ENCODE measurements at places on chromosomes 12 and 14.

- DNase-seq = no peak
These were observed 22.7 kb downstream of the OTX2 start for GRCh38 chr14:56787530-56787929.

DNA sequence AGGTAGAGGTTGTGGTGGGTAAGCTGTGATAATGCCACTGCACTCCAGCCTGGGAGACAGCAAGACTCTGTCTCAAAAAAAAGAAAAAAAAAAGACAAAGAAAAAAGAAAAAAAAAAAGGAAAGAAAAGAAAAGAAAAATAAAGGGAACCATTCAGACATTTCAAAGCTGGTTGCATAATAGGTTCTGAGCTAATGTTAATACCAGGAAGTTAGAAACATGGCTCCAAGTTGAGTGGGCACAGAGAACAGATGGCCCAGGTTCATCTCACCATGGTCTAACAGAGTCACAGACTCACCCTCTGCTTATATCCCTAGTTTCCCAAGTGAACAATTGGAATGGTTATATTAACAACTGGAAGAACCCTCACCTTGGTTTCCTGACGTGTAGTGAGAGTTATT is 17.4 kb upstream of the ZDHHC17 start:
- DNase-seq = no peak

DNA sequence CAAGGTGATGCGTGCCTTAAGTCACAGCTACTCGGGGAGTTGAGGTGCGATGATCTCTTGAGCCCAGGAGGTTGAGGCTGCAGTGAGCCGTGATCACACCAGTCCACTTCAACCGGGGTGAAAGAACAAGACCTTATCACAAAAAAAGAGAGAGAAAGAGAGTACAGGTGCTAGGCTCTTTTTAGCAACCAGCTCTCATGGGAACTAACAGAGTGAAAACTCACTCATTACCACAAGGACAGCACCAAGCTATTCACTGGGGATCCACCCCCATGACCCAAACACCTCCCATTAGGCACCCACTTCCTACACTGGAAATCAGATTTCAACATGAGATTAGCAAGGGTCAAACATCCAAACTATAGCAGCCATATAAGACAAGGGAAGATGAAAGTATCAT is 164.2 kb downstream of the NDUFA12 start:
- no peak for DNase-seq

- no peak for DNase-seq
These were observed 147.4 kb upstream of the FOXN3 start for GRCh38 chr14:89564286-89564957.

DNA sequence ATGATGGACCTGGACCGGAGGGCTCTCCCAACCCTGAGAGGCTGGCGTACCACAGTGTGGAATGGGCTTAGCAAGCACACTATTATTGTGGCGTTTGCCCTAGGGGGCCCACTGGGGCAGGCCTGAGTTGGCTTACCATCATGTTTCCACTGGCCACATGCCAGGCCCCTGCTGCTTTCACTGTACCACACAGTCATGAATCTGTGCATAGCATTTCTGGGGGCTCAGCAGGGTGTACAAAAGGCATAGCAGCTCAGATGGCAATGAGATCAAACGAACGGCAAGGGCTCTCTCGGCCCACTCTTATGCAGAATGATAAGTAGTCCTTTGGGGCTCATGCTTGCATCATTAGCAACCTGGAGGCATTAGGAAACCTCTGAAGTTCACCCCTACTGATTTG is 137.0 kb upstream of the HIF1A start:
- DNase-seq = no peak

GRCh38 chr12:121787063-121788025 is 6.1 kb downstream of the RHOF start:
- no peak for DNase-seq

DNA sequence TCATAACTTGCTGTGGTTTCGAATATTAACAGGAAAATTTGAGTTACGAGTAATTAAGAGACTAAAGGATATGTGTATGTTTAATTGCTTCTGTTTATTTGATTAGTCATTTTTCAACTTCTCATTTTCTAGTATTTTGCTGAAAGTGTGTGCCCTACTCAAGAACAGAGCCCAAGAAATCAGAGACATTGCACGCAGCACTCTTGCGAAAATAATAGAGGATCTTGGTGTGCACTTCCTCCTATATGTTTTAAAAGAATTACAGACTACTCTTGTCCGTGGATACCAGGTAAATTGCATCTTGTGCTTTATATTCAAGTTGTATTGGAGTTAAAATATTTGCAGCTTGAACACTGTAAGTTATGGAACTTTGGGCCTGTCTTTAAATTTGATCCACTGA is 50.8 kb downstream of the ARL1 start:
- DNase-seq = no peak

DNA sequence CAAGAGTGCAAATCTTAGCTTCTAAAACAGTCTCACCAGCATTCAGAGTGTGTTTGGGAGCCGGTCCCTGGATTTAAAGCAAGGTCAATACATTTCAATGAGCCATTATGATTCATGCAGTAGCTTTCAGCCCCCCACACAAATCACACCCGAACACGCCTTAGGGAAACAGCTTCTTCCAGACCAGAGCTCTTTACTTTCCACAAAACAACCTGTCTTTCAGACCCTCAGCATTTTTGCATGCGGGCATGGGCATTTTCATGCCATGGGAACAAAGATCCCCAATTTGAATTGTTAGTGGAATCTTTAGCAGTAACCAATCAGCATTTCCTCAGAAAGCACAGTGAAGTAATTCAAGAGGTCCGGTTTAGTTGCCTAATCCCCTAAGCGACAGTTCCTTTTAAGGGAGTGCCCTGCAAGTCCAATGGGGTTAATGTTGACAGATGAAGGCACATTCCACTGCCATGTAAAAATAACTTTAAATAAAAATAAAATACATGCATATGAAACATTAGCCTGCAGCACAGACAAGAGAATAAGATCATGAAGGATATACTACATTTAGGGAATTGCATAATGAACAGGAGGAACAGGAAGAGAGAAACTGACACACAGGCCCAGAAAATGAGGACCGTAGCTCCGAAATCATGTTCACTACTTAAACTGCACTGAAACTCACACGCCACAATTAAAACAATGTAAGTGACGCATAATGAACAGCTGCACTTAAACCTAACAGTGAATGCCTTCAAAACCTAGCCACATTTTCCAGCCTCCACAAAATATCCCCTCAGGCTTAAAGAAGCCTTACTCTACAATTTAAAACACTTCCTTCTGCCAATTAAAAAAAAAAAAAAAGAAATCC is 4.0 kb downstream of the VPS37B start:
- peak; percentile 25 for DNase-seq

GRCh38 chr12:67386869-67387565 is 117.9 kb downstream of the CAND1 start:
- DNase-seq = no peak

GRCh38 chr14:86430853-86431252 is 900.9 kb downstream of the FLRT2 start:
- no peak for DNase-seq

DNA sequence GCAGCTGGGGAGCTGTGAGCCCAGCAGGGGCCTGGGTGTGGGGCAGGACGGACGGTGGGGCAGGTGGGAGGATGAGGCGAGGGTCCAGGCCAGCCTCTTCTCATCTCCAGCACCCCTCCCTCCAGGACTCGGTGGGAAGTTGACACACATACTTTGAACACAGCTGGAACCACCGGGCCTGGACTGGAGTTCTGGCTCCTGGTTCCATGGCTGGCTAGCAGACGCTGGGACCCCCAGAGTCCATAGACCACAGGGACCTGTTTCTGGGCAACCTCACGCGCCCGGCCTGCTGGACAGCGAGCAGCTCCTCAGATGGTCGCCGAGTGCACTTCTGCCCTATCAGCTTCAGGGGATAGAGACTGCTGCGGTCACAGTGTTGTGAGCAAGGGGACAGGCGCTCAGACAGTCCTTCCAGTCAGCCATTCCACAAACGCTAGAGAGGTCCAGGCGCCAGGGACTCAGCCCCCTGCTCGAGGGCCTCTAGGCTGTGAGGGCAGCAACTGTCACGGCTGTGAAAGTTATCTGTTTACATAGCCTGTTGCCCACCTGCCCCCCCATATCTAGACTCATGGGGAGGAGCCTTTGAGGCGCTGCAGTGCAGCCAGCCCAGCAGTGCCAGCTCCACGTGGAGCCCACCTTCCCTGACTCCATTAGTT is 25.2 kb downstream of the TCHP start:
- no peak for DNase-seq

DNA sequence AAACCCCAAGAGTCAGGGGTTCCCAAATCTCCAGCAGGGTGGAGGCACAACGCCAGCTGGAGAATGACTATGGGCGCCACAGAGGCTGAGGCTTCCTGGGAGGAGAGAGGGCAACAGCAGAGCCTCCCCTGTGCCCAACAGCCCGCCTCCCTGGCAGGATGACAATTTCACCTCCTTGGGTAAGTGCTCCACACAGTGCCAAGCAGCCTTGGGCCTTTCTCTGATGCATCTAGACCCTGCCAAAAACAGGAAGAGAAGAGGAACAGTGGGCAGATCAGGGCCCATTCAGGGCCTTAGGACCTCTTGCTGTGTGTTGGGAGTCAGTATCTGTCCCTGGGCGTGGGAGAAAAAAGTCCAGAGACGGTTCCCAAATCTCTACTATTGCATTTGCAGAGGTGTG is 5.0 kb upstream of the OR10P1 start:
- no peak for DNase-seq

DNA sequence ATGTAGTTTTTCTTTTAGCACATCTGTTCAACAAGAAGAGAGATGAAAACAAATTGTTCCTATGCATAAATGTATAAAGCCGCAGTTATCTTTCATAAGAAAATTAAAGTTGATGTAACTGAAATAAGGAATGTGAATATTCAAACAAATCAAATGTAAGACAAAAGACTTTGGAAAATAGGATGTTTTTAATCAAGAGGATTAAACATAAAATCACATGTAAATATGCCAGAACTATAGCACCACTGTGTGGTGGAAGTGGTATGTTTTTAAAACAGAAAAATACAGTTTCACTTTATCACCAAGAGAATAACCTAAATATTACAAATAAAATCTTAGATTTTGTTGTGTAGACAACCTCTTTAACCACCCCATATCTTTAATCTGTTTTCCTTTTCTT is 40.4 kb downstream of the CAPS2 start:
- DNase-seq = peak; percentile 8

DNA sequence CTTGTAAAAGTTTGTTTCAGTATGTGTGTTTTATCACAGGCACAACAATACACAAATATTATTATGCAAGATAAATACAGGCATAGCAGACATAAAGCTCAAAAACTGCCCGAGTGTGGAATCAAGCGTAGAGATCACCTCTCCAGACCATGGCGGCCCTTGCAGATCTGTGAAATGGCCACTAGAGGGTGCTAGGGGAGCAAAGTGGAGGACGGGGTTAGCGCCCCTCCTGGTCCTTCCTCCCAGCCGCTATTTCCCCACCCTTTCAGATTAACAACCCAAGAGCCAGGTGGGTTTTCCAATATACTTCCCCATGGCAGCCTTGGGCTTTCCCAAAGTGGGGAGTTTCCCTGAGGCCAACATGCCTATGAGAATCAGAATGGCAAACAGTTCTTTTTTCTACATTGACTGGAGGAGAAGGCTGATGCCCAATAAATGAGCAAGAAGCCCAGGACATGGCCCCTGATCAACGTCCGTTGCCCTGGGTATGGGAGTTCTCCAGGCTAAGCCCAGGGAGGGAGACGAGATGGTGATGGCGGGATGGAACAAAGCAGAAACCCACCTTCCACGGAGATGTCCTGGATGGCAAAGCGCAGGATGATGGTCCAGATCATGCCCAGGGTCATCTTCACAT is 67.4 kb downstream of the ACTN1 start:
- DNase-seq = peak; percentile 79

- DNase-seq = peak; percentile 22
These were observed 1.4 kb upstream of the APOBEC1 start for GRCh38 chr12:7667125-7667524.

GRCh38 chr14:22995889-22996625 is 13.7 kb upstream of the AJUBA start:
- DNase-seq = no peak

- DNase-seq = no peak
These were observed 74.2 kb downstream of the APOBEC1 start for GRCh38 chr12:7591531-7591930.

- peak; percentile 98 for DNase-seq
These were observed 32.5 kb downstream of the MMP17 start for GRCh38 chr12:131860472-131861260.

DNA sequence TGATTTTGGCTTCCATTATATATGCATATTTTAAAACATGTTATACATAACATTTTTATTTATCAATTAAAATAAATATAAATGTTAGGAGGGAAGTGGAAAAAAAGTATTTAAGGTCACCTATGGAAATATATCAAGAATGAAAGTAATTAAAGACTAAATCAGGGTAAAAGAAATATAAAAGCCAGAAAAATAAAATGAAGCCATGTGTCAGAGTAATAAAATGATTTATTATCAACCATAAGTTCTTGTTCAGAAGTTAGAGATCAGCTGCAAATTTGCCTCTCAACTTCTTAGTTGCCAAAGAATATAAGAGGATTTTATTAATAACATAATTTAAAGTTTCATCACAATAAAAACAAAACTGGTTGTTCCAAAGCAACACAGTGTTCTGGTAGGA is 121.9 kb downstream of the ANO6 start:
- no peak for DNase-seq

- DNase-seq = no peak
These were observed 178.5 kb upstream of the PRICKLE1 start for GRCh38 chr12:42767998-42768397.

- no peak for DNase-seq
These were observed 16.0 kb downstream of the MEG3 start for GRCh38 chr14:100841761-100842403.

GRCh38 chr12:58189893-58190292 is 248.5 kb downstream of the ATP23 start:
- DNase-seq = no peak

GRCh38 chr12:89476232-89476631 is 48.4 kb downstream of the GALNT4 start:
- DNase-seq = no peak

DNA sequence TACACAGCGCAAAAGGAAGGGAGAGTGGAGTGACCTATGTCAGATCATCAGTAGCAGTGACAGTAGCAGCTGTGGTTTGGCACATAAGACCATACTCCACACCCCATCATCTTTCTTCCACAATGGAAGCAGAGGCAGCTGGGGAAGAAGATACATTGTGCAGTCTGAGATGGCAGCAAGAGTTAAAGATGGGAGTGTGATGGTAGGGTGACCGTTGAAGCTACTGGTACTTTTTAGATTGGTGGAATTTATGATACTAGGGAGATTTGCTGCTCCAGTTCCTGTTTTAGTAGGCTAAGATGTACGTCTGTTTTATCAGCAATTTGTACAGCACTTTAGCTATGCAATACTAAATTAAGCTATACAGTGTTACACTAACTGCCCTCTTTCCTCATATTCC is 291.0 kb downstream of the FUT8 start:
- DNase-seq = no peak
